ENCODE measurements at places on chromosomes 7 and 10.

- DNase-seq, result no peak
These were observed 332.5 kb upstream of the SORCS1 start for GRCh38 chr10:107497024-107497423.

DNA sequence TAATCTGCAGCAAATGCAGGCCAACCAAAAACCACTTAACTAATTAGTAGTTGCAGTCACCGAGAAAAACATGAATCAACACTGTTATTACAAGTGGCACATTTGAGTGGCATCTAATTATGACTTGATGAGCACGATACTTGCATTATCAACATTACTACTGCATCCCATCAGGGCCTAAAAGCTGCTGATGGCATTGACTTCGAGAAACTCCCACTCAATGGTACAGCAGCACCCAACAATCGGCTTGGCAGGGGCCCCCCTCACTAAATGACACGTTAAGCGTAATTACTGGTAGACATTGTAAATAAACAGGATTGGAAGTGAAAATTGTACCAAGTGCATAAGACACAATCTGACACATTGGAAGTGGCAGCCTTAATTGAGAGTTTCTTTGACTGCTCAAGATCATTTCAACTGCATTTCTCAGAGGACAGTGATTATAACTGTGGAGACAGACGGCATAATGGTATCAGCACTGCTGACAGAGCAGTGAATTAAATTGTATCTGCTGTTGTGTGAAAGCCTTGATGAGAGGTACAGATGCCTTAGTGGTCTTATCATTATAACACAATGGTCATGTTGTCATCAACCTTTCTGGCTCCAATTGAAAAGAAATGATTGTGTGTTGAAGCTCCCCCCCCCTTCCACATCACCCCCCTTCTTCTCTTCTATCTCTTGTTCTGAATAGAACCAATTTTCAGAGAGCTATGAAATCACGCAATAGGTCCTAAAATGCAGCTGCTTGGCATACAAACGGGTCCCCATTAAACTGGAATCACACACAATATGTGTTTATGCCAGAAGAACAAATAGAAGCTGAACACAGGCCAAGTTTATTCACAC, 43.4 kb downstream of the SHTN1 start:
- DNase-seq, result no peak

DNA sequence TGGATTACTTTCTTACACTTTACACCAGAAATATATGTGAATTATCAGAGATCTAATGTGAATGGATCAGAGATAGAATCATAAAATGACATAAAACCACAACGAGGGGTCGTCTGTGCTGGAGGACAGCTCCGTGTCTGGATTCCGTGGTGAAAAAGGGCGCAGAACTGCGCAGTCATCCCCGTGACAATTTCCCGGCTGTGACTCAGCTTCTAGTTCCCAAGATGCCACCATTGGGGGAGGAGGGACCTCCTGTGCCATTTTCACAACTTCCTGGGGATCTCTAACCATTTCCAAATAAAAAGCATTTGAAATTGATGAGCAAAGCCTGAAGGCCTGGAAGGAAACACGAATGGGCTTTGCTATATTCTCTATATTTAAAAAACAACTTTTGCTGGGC, 72.1 kb downstream of the PDGFA start:
- no peak for DNase-seq

DNA sequence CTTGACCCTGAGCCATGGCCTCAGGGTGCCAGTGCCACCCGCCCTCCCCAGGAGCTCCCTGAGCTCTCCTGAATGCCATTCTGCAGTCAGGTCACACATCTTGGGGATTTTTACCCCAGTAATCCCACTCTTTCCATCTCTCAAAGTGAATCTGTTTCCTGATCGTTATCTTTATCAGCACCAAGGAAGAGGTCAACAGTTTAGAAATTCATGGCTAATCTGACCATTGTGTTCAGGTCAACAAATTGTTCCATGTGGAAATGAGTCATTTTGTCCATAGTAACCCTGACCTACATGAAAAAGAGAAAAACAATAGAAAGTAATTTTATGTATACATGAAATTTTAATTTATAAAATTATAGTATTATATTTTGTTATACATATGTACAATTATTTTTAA, 28.8 kb upstream of the ZNF488 start:
- no peak for DNase-seq

DNA sequence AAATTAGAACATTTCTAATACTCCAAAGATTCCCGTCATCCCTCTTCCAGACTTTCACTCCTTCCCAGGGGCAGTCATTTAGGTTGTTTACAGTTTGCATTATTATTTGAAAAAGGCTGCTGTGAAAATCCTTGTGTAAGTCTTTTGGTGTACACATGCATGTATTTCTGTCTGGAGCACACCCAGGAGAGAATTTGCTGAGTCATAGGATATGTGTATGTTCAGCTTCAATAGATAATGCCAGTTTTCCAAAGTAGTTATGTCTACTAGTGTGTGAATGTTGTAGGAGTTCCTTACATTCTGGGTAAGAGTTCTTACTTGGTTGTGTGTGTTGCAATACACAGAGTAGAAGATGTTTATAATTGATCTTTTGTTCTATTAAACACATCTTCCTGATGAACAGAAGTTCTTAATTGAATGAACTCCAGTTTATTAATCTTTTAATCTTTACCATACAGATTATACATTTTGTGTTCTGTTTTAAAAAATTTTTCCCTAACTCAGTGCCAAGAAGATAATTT, 25.3 kb downstream of the CROT start:
- DNase-seq, result no peak

DNA sequence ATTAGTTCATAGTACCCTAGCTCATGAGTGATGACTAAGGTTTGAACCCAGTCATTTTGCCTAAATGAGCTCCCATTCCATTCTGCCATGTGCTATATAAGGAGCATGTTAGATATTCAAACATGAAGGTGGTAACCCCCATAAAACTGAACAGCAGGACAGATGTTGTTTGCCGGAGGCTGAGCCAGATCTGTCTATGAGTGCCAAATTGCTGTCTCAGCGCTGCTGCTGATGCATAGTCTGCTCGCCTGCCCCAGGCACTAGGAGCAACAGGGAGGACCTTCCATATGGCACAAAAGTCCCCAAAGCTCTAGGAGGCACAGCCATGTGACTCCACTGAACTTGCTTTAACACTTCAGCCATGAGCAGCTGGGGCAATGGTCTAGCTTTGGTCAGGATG, 466.0 kb upstream of the GHITM start:
- DNase-seq, result no peak

GRCh38 chr7:2528481-2529095, 9.0 kb downstream of the LFNG start:
- DNase-seq, result no peak

GRCh38 chr7:20170633-20171032, 46.6 kb downstream of the MACC1 start:
- no peak for DNase-seq

DNA sequence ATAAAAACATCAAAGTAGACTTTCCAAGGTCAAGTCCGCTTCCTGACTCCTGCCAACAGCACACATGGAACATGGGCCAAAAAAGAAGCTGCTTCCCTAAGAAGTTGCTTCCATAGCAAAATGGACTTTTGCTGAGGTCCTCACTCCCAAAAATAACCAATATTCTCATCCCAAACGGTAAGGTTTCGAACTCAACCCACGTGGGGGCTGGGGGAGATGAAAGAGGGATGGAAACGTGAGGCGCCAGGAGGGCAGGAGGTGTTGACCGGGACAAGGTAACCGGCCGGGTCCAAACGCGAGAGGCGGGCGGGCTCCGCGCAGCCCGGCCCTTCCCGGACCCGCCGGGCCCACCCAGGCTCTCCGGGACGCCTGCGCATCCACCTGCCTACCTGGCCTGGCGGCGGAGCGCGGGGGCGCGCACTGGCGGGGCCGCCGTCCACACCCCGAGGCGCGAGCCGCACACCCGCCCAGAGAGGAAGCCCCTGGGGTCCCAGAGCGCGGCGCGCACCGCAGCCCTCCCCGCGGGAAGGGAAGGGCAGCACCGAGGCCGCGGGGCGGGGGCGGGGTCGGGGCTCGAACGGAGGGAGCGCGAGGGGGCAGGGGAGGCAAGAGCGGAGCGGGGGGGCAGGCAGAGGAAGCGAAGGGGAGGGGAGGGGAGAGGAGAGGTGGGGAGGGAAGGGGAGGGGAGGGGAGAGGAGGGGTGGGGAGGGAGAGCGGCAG, 742 bp downstream of the LMBR1 start:
- peak; percentile 50 for DNase-seq

DNA sequence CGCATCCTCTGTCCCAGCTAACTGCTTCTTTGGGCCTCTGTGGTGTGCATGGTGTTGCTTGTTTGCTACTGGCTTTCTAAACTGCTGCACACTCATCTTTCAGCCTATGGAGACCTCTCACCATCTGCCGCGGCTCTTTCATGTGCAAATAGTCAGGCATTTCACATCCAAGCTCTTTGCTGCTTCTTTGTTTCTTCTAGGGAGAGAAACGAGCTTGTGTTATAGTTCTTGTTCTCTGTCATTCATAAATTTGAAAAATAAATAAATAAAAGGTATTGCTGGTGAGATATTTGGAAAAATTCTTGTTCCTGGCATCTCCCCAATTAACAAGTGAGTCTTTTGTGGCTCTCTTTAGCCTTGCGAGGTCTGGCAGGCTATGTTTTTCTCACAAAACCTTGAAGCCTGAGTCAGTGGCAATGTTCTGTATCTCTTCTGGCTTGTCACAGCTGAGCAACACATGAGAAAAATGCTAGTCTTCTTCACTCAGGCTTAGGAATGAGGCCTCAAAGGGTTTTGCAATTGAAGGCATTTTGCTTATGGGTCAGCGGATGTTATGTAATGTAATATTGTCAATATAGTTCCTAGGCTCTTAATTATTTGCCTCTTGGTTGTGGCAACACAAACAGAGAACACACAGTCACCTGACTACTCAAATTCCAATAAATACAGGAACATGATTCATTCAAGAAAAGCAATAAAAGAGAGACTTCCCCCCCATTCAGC, 274.0 kb downstream of the FRMD4A start:
- DNase-seq, result no peak

DNA sequence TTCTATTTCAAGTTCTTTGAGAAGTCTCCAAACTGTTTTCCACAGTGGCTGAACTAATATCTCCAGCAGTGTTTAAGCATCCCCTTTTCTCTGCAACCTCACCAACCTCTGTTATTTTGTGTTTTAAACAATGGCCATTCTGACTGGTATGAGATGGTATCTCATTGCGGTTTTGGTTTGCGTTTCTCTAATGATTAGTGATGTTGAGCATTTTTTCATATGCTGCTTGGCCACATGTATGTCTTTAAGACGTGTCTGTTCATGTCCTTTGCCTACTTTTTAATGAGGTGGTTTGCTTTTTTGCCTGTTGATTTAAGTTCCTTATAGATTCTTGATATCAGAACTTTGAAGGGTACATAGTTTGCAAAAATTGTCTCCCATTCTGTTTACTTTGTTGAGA, 156.6 kb upstream of the IMMP2L start:
- no peak for DNase-seq

- no peak for DNase-seq
These were observed 80.9 kb upstream of the AGBL3 start for GRCh38 chr7:134905375-134905774.

DNA sequence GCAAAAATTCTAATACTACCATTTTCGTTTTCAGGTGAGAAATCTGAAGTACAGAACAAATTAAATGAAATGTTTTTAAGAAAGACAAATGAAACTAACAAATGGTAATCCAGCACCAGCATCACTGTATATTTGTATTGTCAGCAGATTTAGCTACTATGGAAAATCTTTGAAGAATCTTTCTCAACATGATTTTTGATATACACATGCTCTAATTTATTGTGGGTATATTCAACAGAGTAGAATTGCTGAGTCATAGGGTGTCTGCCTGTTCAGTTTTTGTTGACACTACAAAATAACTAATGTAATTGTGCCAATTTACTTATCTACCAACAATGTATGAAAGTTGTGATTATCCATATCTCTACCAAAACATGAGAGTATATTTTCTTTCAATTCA, 437.6 kb downstream of the PCDH15 start:
- DNase-seq, result no peak

- DNase-seq, result no peak
These were observed 172.7 kb upstream of the GDF10 start for GRCh38 chr10:47127188-47127785.

DNA sequence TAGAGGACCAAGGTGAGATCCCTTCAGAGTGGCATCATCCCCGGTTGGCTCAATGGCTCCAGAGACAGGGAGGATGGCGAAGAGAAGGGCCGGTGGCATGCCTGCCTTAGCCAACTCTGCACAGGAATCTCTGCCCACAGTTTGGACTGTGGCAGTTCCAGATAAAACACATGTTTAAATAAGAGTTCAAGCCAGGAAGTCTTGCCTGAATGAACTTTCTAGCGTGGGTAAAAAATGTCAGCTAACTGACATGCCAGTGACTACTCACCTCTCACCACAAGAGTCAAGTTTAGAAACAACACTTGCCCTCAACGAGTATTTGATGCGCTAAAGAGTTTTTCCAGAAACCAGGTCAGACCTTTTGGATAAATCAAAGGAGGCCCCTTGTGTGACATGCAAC, 3.0 kb downstream of the NOD1 start:
- no peak for DNase-seq

DNA sequence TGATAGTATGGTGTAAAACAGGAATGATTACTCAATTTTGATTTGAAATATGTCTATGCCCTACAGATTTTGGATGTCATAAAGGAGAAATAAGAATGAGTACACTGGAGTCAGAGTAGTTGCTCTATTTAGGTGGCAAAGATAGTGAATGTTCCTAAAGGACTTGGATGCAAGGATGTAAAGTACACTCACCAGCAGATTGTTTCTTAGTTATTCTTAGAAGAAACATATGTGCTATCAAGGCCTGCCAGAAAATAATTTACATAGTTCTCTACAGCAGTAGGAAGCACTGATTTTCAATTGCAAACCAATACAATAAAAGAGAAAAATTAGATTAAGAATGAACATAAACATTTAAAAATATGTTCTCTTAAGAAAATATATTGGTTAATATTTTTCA, 259.4 kb downstream of the PPP1R3A start:
- DNase-seq, result no peak

DNA sequence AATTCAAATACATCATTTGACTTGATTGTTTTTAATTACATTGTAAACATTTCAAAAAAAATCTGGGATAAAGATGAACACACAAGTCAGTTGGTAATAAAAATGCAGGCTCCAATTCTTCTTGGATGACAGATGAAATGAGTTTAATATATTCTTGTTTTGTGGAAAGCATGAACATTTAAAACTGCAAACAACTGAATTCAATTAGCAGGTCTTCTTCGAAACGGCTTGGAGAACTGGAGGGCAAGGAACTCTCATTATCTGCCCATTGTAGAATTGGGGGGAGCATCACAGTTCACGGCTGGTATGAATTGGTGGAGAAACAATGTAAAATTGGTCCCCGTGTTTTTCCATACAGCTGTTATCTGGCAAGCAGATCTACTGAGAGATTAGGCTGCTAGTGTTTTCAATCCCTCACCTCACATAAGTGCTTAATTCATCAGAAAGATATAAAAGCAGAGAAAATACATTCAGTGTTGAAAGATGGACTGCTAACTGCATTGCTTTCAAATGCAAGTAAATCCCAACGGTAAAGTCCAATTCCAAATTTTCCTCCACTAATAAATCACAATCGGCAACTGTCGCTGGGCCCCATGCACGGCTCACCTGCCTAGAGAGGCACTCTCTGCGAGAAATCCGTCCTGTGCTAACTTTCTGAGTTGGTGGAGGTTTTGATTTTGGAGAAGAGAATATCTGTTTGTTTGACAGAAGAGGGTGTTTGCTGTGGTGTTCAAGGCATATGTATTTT, 199.5 kb downstream of the ZNF438 start:
- DNase-seq, result no peak

All from GM12891 (cell line).